ENCODE measurements at places on chromosomes 5 and 9.

DNA sequence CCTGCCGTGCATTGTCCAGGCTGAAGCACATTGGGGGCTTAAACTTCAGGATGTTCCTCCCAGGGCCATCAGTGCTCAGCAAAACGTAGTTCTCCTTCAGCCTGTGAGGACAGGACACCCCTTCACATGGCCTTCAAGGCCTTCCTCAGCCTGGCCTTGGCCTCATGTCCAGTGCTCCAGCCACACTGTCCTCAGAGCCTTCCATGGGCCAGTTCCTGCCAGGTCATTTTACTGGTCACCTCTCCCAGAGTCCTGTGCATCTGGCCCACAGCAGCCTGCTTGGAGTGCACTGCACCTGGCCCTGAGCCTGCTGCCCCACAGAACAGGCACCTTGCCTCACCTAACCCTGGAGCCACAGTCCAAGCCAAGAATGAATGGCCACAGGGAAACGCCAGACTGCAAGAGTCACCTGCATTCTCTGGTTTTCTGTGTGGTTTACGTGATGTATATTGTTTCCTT lies 8.7 kb downstream of the HNRNPAB start:
- DNase-seq, result no peak

- DNase-seq, result no peak
These were observed 42.1 kb downstream of the FOCAD start for GRCh38 chr9:20726144-20726543.

- peak; percentile 4 for DNase-seq
These were observed 1.6 kb downstream of the FSTL4 start for GRCh38 chr5:133610489-133611356.

DNA sequence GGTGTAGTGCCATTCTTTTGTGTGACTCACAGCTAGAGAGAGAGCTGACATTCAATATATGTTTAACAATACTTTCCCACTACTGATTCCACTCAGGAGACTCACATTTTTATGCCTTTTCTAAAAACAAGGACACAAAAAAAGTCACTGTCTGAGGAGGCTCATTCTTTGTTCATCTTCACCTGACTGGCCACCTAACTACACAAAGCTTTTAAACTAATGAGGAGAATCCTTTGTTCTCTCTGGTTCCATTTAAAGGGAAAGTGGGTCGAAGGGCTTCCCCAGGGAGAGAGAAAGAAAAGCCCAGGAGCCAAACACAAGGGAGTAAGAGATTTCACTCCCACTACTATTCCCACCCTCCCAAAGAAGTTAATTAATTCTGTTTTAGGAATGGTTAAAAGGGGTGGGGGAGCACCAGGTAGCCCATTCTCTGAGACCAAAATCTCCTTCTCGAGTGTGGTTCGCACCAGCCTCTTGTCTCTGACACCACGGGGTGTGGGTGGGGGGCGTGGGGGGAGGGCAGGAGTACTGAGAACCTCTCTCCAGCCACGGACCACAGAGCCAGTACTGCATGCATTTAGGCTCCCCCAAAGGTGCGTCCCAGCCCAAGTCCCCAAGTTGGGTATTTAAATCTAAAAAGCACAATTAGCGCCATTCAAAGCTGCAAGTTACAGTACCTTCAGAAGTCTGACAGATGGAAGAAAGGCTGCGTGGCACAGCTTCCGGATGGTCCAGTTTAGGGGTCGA lies 747 bp downstream of the TRPM3 start:
- DNase-seq, result no peak

- peak; percentile 69 for DNase-seq
These were observed 39.4 kb downstream of the MRPS27 start for GRCh38 chr5:72280581-72281069.

DNA sequence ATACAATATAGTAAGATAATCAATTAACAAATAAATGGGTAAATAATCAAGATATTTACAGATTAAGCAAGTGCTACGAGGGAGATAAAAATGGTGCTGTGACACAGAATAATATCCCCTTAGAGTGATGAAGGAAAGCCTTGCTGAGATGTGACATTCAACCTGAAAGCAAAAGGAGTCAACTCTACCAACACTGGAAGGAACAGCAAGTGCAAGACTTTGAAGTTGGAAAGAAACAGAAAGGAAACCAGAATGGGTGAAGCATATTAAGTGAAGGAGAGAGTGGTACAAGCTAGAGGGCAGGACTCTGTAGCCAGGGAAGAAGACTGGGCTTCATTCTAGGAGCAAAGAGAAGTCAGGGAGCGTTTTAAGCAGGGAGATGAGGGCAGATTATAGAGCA lies 12.2 kb upstream of the MEGF9 start:
- no peak for DNase-seq

DNA sequence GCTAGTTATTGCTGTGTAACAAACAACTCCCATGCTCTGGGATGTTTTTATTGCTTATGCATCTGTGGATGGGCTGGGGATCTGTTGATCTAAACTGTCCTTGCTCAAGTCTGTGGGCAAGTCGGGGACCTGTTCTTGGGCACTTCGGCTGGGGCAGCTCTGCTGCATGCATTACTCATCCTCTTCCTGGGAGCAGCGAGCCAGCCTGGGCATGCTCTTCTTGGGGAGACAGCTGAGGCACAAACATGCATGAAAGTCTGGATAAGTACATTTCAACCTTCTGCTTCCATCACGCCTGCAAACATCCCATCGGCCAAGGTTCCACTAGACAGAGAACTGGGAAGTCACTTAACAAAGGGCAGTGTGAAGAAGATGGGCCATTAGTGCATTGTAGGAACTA lies 66.3 kb downstream of the ANKRD33B start:
- no peak for DNase-seq

DNA sequence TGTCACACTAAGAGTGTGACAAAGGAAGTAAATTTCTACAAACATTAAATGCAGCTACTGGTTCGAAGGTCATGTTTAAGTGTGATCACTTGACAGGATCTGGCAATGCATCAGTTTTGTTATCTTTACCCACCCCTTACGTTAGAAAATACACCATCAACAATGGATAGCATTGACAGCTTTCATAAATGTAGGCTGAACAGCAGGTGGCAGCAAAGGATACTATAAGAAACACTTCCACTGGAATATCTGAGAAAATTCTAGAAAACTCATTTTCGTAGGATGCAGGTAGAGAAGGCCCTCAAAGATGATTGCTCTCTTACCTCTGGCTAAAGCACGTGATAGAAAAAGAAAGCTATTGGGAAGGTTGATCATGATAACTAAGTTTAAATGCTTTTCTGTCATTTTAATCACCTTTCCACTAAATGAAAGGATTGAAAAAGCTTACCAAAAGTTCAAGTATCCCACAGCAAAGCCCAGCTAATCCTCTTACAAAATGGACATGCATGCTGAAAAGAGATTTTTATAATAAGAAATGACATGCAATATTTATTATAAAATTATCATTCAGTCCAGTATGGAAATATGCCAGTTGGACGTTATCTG lies 292.5 kb downstream of the PARP8 start:
- peak; percentile 9 for DNase-seq
